Naive thymus-derived CD4-positive, alpha-beta T cell (primary cell): ENCODE measurements at places on chromosomes 5 and 9. TPM values are rescaled to one million over a fixed set of nuclear protein-coding genes. Genes with fewer than 3 reads are reported as not detected.

Gene SLC34A3
- total RNA-seq, result 0.16 TPM

Gene IRX1
- not detected in 2 replicates for total RNA-seq

Gene PRRX2
- total RNA-seq, result not detected

Gene FOXD4L3
- total RNA-seq, result 0.30 TPM

Gene CTXN3
- total RNA-seq, result not detected

Gene PLAC8L1
- 1.5 TPM for total RNA-seq

Gene KIAA1958
- 8.3 TPM for total RNA-seq

Gene FGF1
- not detected for total RNA-seq

GRCh38 chr5:158599157-158599556 is 500.6 kb downstream of the EBF1 start:
- DNase-seq, result no peak
- H3K36me3 ChIP-seq, result no peaks in the 10 kb centered on the region
- no peak overlapping the region for H3K27ac ChIP-seq
- no peaks in the 10 kb centered on the region for H3K4me1 ChIP-seq

- H3K4me3 ChIP-seq, result no peak overlapping the region
- no peaks in the 10 kb centered on the region for H3K36me3 ChIP-seq
- no peaks in the 10 kb centered on the region for H3K4me1 ChIP-seq
- DNase-seq, result no peak
These were observed 237.8 kb upstream of the EDIL3 start for GRCh38 chr5:84622461-84622860.

DNA sequence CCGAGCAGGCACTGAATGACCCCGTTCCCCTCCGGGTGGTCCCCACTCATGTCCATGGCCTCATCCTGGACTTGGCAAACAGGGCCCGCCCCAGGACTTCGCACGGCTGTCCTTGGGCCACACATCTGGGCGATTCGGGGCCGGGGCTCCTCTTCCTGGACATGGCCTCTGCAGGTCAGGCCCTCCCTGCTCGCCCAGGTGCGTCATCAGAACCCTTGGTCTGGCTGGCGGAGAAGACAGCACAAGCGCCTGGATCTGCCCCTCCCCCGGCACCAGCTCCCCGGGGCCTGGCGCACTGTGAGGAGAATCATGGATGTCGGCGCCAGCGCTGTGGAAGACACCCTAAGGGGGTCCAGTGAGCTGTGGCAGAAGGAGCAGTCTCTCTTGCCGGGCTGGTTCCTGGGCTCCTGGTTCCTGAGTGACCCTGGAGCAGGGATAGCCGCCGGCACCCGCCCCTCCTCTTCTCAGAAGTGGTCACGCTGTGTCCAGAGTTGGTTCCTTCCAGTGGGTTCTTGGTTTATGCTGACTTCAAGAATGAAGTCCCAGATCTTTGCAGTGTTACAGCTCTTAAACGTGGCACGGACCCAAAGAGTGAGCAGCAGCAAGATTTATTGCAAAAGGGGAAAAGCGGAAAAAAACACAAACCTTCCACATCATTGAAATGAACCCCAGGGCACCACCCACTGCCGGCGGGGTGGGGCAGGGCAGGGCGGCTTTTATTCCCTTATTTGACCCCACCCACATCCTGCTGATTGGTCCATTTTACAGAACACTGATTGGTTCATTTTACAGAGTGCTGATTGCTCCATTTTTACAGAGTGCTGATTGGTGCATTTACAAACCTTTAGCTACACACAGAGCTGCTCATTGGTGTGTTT is 25.9 kb upstream of the SLC12A7 start:
- no peaks in the 10 kb centered on the region for H3K4me1 ChIP-seq
- DNase-seq, result no peak
- no peak overlapping the region for H3K27ac ChIP-seq
- no peaks in the 10 kb centered on the region for H3K27me3 ChIP-seq
- H3K4me3 ChIP-seq, result no peak overlapping the region
- no peaks in the 10 kb centered on the region for H3K36me3 ChIP-seq

DNA sequence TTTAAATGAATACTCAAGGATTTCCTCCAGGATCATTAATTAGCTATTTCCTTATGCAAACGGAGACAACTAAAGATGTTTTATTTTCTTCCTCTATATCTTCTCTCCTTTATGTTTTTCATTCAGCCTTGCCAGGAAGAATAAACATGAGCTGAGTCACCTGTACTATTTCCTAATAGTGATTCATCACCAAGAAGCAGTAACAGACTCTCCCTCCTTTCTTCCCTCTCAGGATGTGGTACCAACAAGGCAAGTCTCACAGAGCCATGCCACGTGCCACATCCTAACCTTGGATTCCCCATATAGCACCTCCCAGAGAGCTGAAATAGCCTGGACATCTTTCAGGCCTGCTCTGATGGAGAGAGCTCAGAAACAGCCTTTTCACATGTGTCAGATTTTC is 758.6 kb upstream of the DMAC1 start:
- no peak for DNase-seq
- no peak overlapping the region for H3K4me3 ChIP-seq
- no peaks in the 10 kb centered on the region for H3K27me3 ChIP-seq
- no peaks in the 10 kb centered on the region for H3K4me1 ChIP-seq
- no peaks in the 10 kb centered on the region for H3K36me3 ChIP-seq
- no peak overlapping the region for H3K27ac ChIP-seq

- DNase-seq, result no peak
- H3K4me1 ChIP-seq, result no peaks in the 10 kb centered on the region
- H3K27me3 ChIP-seq, result no peaks in the 10 kb centered on the region
- H3K4me3 ChIP-seq, result no peak overlapping the region
These were observed 136.5 kb downstream of the CDK5RAP2 start for GRCh38 chr9:120443489-120443888.

DNA sequence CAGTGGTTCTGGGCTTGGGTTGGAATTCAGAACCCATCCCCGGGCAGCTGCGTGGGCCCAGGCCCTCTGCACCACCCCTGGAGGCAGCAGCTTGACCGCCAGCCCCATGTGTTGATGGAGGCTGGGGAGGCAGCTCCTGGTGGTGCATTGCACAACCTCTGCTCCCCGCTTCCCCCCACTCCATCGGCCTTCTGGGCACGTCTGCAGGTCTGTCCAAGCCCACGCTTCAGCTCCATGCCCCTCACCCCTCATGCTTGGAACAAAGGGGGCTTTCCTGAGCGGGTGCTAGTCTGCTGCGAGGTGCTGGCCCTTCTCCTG is 1.4 kb downstream of the NCS1 start:
- no peak overlapping the region for H3K27ac ChIP-seq
- H3K36me3 ChIP-seq, result no peaks in the 10 kb centered on the region
- peaks cover 3% of the 10 kb centered on the region for H3K27me3 ChIP-seq
- no peak for DNase-seq

DNA sequence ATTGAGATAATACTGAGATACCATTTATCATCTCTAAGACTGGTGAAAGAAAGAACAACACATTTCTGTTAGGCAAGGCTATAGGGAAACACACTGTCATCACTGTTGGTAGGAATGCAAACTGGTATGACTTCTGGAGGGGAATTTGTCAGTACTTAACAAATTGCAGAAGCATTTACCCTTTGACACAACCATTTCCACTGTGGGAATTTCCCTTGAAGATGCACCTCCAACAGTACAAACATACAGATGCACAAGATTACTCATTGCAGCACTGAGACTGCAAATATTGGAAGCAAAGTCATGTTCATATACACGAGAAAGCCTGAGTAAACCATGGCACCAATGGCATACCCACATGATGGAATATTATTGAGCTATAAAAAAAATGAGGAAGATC is 17.6 kb downstream of the GM2A start:
- peaks cover 26% of the 10 kb centered on the region for H3K36me3 ChIP-seq
- DNase-seq, result no peak
- H3K4me3 ChIP-seq, result no peak overlapping the region
- H3K27ac ChIP-seq, result no peak overlapping the region

GRCh38 chr9:29575219-29575618 is 2001.9 kb upstream of the C9orf72 start:
- no peak overlapping the region for H3K4me3 ChIP-seq
- H3K36me3 ChIP-seq, result no peaks in the 10 kb centered on the region
- no peak overlapping the region for H3K27ac ChIP-seq
- no peaks in the 10 kb centered on the region for H3K4me1 ChIP-seq

DNA sequence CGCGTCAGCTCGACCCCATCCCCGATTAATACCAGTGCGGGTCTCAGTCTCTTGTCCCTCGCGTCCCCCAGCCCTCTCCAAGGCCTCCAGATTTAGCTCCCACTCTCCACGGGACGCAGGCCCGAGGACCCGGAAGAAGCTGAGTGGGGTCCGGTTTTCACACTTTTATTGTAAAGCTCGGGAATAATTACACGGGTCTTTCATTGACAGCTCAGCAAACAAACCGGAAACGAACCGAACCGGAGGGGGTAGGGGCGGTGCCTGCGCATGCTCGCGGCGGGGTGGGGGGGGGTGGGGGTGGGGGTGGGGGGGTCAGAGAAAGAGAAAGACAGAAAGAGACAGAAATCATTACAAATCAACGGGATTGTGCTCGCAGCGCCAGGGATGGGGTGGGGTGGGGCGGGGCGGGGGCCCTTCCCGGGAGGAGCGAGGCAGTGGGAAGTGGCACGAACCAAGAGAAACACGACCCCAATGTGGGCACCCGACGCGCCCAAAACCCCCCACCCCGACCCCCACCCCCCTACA is 27.9 kb downstream of the PCDH1 start:
- peak overlapping the region; percentile 74 for H3K27ac ChIP-seq
- H3K36me3 ChIP-seq, result no peaks in the 10 kb centered on the region
- H3K4me3 ChIP-seq, result peak overlapping the region; percentile 98
- no peaks in the 10 kb centered on the region for H3K4me1 ChIP-seq
- peak; percentile 33 for DNase-seq

- no peaks in the 10 kb centered on the region for H3K4me1 ChIP-seq
- H3K27me3 ChIP-seq, result no peaks in the 10 kb centered on the region
- H3K27ac ChIP-seq, result no peak overlapping the region
- H3K36me3 ChIP-seq, result no peaks in the 10 kb centered on the region
These were observed 146.5 kb downstream of the MEF2C start for GRCh38 chr5:88736494-88736893.

DNA sequence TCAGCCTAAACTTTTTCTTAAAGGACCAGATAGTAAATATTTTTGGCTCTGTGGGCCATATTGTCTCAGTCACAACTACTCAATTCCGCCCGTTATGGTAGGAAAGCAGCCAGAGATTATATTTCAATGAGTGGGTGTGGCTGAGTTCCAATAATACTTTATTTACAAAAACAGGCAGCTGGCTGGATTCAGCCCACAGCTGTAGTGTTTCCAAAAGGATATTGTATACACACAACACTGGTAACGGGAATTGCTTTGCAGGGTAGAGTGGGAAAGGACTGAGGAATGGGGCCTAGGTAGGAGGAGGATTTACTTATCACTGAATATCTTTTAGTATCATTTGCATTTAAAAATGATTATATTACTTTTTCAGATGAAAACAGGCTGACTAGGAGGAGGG is 21.0 kb downstream of the GCNT4 start:
- H3K36me3 ChIP-seq, result no peaks in the 10 kb centered on the region
- no peak overlapping the region for H3K4me3 ChIP-seq
- no peaks in the 10 kb centered on the region for H3K27me3 ChIP-seq
- no peak for DNase-seq
- H3K27ac ChIP-seq, result no peak overlapping the region

GRCh38 chr9:83707518-83707767 is 315 bp downstream of the UBQLN1 start:
- DNase-seq, result no peak
- no peaks in the 10 kb centered on the region for H3K27me3 ChIP-seq
- H3K4me3 ChIP-seq, result peak overlapping the region; percentile 79
- H3K27ac ChIP-seq, result peak overlapping the region; percentile 93
